ENCODE measurements at places on chromosomes 4 and X. TPM values are rescaled to one million over a fixed set of nuclear protein-coding genes. Genes with fewer than 3 reads are reported as not detected.
A peak's percentile ranks its signal among the peaks of the same experiment; 100 is the strongest.

The CC2D2A gene
- total RNA-seq, result 20.9 TPM

The GAGE12J gene
- not detected for total RNA-seq

The ZDHHC15 gene
- total RNA-seq, result 3.0 TPM

The RASGEF1B gene
- total RNA-seq, result 7.2 TPM

DNA sequence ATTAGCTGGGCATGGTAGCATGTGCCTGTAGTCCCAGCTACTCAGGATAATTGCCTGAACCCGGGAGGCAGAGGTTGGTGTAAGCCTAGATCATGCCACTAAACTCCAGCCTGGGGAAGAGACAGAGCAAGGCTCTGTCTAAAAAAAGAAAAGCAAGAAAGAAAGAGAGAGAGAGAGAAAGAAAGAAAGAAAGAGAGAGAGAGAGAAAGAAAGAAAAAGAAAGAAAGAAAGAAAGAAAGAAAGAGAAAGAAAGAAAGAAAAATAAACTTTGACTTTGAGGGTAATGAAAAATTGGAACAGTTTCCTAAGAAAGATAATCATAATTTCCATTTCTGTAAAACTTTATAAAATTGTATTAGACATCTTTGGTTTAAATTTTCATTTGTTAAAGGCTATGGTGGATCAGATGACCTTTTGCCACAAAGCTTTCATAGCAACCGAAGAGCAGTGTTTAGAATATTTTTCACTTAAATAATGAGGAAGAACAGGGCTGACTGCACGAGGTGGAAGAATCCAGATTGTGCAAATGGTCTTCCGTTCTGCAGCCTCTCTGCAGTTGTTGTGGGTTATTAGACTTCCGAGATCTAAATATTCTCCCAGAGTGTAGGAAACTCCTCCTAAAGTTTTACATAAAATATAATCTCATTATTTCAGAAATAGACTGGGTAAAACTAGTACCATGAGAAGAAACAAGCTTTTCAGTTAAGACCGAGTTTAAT lies 55.9 kb downstream of the RBM47 start:
- H3K27ac ChIP-seq, result peak overlapping the region; percentile 84
- no peaks in the 10 kb centered on the region for H3K27me3 ChIP-seq
- no peak overlapping the region for H3K4me3 ChIP-seq
- no peak for DNase-seq

DNA sequence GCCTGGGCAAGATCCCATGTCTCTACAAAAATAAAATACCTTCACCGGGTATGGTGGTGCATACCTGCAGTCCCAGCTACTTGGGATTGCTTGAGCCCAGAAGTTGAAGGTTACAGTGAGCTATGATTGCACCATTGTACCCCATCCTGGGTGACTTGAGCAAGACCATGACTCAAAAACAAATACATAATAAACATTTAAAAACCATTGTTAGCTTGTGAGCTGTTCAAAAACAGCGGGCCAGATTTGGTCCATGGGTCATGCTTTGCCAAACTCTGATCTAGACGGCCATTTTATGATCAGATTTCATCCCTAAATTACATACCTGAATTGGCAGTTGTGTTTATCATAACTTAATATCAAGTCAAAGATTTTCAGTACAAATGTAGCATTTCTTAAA lies 76.0 kb upstream of the GPM6B start:
- no peak for DNase-seq
- no peak overlapping the region for H3K4me3 ChIP-seq
- H3K4me1 ChIP-seq, result no peaks in the 10 kb centered on the region
- no peaks in the 10 kb centered on the region for H3K27me3 ChIP-seq

DNA sequence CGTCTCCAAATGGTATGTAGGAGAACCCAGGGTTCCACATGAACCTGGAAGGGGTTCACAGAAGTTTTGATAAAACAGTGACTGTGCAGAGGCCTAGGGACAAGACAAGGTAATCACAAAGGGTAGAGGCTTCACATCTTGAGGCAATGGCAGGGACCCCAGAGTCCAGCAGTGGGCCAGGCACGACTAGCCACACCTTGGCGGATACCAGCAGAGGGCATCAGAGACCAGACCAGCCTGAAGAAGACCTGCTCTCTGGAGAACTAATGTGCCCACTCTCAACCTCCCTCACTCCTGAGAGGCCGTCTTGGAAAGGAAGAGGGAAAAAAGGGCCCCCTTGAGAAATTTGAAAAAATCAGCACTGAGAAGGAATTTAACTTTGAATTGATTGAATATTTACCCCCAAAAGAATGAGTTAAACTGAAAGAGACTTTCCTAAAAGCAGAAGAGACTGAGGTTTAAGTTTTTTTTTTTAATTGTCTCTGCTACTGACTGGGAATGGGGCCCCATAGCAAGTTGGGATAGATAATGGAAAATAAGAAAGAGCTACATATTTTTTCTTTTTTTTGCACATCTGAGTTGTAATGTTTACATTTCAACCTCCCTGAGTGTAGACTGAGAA lies 243.8 kb upstream of the JADE1 start:
- H3K27me3 ChIP-seq, result no peaks in the 10 kb centered on the region
- no peak for DNase-seq
- no peaks in the 10 kb centered on the region for H3K36me3 ChIP-seq
- H3K4me1 ChIP-seq, result peaks cover 63% of the 10 kb centered on the region
- H3K4me3 ChIP-seq, result no peak overlapping the region
- H3K27ac ChIP-seq, result peak overlapping the region; percentile 28

DNA sequence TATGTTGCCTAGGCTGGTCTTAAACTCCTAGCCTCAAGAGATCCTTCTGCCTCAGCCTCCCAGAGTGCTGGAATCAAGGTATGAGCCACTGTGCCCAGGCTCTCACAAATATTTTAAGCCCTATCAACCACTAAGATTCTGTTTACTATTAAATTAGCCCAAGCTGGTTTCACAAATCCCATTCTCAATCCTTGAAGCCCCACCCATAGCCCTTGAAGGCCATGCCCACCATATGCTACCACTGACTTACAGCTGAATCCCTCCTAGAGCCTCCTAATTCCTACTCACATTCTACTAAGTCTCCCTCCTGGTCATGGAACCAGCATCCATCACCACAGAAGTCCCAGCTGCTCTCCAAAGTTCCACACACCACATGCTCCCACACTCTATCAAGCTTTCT lies 9.7 kb downstream of the GRIPAP1 start:
- peaks cover 36% of the 10 kb centered on the region for H3K36me3 ChIP-seq
- no peak overlapping the region for H3K4me3 ChIP-seq
- H3K4me1 ChIP-seq, result no peaks in the 10 kb centered on the region
- H3K27me3 ChIP-seq, result no peaks in the 10 kb centered on the region
- DNase-seq, result no peak
- no peak overlapping the region for H3K27ac ChIP-seq

DNA sequence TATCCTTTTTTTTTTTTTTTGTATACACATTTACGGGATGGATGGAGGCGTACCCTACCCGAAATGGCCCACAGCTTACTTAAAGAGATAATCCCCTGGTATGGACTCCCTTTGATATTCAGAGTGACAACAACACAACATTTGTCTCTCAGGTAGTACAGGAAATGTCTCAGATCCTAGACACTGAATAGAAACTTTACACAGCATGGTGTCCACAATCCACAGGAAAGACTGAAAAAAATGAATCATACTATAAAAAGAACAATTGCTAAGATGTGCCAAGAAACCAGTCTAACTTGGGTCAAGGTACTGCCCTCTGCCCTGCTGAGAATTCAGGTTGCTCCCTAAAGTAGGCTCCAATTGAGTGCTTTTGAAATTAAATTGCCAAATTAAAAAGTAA lies 100.8 kb upstream of the LANCL3 start:
- DNase-seq, result no peak
- H3K27me3 ChIP-seq, result no peaks in the 10 kb centered on the region
- no peaks in the 10 kb centered on the region for H3K36me3 ChIP-seq
- H3K4me3 ChIP-seq, result no peak overlapping the region
- H3K4me1 ChIP-seq, result no peaks in the 10 kb centered on the region

- H3K27ac ChIP-seq, result peak overlapping the region; percentile 66
- peaks cover 10% of the 10 kb centered on the region for H3K4me1 ChIP-seq
- no peak overlapping the region for H3K4me3 ChIP-seq
- H3K27me3 ChIP-seq, result no peaks in the 10 kb centered on the region
- no peaks in the 10 kb centered on the region for H3K36me3 ChIP-seq
- DNase-seq, result no peak
Measured at GRCh38 chrX:71081330-71082123, 13.4 kb upstream of the SNX12 start.

DNA sequence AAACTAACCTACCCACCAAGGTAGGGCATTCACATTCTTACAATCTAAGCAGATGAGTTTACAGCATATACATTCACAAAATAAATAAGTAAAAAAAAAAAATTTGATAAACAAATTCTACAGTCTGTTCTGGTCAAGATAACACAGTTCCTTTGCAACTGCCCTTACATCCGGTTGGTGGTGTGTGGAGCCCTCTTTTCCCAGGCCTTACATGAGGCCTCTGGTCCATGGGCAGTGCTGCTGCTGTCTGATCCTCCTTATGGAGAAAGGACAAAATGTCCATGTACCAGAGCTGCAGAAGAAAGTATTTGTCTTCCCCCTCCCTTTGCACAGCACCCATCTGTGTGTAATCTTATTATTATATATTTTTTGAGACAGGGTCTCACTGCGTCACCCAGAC lies 2.2 kb upstream of the SEPTIN11 start:
- H3K27me3 ChIP-seq, result no peaks in the 10 kb centered on the region
- H3K4me1 ChIP-seq, result peaks cover 31% of the 10 kb centered on the region
- no peak for DNase-seq
- H3K27ac ChIP-seq, result no peak overlapping the region

DNA sequence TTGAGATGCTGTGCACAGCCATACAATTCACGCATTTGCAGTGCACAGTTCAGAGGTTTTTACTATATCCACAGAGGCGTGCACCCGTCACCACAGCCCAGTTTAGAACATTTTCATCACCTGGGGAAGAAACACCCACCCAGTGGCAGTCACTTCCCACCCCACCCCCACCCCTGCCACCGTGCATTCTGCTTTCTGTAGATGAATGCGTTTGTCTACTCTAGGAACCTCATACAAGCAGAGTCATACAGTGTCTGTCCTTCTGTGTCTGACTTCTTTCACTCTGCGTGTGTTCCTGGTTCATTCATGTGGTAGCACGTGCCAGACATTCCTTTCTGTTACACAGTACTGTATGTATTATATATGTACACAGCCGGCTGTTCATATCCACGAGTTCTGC lies 122.8 kb downstream of the TBL1X start:
- no peak overlapping the region for H3K27ac ChIP-seq
- no peak for DNase-seq
- no peak overlapping the region for H3K4me3 ChIP-seq
- H3K4me1 ChIP-seq, result no peaks in the 10 kb centered on the region
- H3K27me3 ChIP-seq, result no peaks in the 10 kb centered on the region

DNA sequence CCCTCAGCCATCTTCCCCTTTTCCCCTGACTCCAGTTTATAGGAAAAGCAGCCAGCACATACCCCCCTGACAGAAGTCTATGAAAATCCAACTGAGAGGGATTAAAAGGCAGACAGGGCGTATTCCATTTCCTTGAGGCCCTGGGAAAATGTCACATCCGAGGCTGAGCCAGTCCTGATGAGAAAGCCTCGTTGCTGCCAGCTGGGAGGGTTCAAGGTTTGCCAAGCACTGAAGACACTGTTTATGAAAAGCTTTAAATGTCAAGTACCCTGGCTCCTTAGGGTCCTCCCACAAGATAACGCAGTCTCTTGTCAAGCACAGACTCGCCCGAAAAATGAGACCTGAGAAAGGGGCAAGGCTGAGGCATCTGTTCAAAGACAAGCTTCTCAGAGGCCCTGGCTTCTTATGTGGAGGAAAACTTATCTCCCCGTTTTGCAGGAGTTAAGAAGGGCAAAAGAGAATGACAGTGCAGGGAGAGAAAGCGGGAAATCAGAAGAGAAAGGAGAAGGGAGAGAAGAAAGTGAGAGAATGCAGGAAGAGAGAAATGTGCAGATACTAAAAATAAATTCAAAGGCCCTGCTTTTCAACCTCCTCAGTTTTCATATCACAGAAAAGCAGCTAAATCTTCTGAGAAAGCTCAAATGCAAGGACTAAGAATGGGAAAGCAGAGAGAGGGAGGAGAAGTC lies 44.7 kb downstream of the SCD5 start:
- peaks cover 43% of the 10 kb centered on the region for H3K4me1 ChIP-seq
- DNase-seq, result no peak
- peak overlapping the region; percentile 31 for H3K4me3 ChIP-seq
- H3K27ac ChIP-seq, result peak overlapping the region; percentile 96

DNA sequence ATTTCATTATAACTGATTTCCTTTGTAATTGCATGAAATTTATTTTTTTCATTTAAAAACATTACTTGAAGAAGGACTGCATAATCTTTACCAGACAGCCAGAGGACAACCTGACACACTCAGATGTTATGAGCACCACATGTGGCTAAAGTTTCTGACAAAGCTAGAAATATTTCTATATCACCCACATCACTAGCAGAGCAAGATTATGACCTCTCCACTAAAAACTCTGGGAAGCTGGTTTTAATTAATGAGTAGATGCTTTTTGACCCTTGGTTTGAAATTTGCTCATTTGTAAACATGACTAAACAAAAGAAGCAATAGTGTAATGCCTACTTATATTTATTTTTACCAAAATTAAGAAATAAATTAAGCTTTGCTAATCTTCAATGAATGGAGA lies 661.5 kb upstream of the EPHA5 start:
- H3K4me3 ChIP-seq, result no peak overlapping the region
- H3K4me1 ChIP-seq, result peaks cover 11% of the 10 kb centered on the region
- H3K36me3 ChIP-seq, result no peaks in the 10 kb centered on the region
- DNase-seq, result no peak
- H3K27ac ChIP-seq, result no peak overlapping the region

DNA sequence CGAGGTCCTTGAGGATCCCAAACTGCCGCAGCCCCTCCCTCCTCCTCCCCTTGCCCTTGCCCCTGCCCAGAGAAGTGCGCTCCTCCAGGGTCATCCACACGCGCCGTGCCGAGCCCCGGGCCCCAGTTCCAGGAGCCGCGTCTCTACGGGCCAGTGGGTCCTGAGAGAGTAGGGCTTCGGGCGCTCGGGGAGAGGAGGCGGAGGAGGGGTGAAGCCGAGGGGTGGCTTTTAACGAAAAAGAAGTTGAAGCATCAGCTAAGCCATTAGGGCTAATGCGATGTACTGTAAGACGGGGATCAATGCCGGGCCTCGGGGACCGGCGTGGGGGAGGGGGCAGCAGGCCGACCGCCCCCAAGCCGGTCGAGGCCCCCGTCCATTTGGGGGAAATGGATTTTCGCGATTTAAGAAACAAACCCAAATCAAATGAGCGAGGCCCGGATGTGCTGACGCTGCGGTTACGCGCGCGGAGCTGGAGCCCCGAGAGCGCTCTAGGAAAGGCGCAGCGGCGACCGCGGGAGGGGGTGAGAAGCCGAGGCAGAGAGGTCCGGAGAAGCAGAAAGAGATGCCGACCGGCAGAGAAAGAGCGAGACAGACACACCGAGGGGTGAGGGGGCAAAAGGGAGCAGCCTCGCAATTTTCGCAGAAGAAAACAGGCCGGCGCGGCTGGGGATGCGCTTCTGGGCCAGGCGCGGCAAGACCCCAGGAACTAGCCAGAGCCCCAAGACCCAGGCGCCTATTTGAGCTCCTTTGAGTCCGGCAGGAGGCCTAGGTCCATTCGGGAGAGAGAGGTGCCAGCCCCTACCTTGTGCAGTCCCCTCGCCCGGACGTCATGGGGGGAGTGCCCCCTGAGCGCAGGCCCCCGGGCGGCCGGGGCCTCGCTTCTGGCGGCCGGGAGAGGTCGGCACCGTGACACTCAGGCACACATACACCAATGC lies 13.6 kb downstream of the HMX1 start:
- no peak for DNase-seq
- H3K4me3 ChIP-seq, result peak overlapping the region; percentile 51
- no peaks in the 10 kb centered on the region for H3K36me3 ChIP-seq
- peaks cover 18% of the 10 kb centered on the region for H3K4me1 ChIP-seq
- no peak overlapping the region for H3K27ac ChIP-seq

GRCh38 chr4:78129383-78130108 lies 72.4 kb downstream of the FRAS1 start:
- H3K27ac ChIP-seq, result no peak overlapping the region
- no peak overlapping the region for H3K4me3 ChIP-seq
- no peak for DNase-seq
- H3K36me3 ChIP-seq, result peaks cover 8% of the 10 kb centered on the region
- H3K4me1 ChIP-seq, result peaks cover 11% of the 10 kb centered on the region

Data from mesothelial cell of epicardium (in vitro differentiated cells).